ENCODE measurements at places on chromosomes 4 and X.

DNA sequence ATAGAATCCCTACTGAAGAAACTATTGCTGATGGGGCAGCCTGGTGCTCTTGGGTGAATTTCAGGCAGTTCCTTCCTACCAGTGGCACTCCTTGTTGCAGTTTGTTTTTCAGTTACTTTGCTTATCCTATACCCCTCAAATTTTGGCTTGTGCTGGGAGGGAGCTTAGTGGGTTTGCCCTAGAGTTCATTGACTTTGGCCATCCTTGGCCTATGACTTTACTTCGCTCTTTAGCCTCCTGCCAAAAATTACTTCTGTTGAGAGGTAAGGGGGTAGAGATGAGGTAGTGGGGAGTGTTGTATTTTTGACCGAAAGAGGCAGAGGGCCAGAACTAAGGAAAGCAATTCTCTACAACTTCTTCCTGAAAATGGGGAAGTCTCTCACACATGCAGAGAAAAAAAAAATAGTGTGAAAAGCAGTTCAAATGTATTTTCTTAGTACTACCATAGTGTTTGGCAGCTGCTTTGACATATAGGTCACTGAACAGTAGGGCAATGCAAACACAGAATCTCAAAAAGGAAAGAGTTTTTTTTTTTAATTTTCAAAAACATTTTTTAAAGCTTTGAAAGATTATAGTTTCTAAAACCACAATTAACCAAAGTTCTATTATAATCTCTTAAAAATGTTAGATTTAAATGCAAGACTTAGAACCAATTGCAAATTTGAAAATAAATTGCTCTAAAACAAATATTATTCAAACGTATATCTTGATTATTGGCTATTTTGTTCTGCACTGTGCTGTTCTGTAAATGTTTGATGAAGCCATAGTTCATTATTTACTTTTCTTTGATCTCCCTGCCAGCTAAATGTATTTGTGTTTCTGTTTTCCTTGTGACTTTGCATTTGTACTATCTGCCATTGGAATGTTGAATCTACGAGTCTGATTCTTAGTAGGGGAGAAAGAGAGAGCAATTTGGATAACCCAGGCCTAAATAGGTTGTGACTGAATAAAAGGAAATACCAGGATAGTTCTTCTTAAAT lies 73.6 kb downstream of the DCK start:
- no peak for DNase-seq

GRCh38 chr4:128524311-128524710 lies 236.7 kb upstream of the PGRMC2 start:
- DNase-seq: no peak

GRCh38 chr4:89142691-89143669 lies 31.6 kb downstream of the TIGD2 start:
- no peak for DNase-seq

- DNase-seq: no peak
Measured at GRCh38 chrX:124378643-124379042, 32.3 kb downstream of the SH2D1A start.

GRCh38 chr4:65482410-65482809 lies 187.9 kb downstream of the EPHA5 start:
- no peak for DNase-seq

DNA sequence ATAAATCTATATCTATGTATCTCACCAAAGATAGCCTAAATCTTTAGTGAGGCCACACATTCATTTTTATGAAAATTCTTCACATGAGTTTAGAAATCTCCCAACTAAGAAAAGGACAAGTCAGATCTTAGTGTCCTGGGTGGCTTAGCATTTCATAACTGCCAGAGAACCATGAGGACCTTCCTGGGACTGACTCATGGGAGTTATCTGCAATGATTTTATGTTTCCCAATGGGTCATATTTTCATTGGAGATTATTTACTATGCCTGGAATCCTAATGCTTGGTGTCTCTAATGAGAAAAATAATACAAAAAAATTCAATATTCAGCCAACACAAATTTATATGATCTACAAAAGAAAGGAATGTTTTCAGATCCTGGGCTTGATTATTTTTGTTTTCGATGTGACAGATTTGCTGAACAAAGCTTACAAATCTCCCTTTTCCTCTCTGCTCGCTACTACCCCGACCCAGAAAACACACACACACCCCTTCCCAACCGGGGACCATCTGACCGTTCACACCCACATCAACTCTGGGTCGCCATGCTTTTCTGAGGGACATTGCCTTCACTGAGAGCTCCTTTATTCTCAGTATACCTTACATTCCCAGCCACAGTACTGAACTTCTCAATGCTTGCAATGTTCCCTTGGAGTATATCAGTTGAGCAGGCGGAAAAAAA lies 40.1 kb downstream of the SORBS2 start:
- DNase-seq: no peak

DNA sequence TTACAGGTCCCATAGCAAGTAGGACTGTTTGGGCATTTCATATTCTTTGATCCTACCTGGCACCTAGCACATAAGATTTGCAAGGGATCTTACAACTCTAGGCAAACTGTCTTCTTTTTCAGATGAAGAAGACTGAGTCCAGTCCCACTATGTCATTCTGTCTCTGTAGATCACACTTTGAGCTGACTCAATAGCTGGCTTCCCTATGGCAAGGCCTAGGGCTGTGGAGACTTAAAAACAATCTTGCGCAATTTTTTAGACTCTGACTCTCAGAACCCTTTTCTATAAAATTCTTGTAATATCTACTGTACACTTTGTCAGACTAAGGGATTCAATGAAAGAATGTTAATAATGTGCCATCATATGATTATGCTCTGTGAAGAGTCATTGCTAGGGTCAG lies 26.7 kb downstream of the OTC start:
- DNase-seq: no peak

- DNase-seq: no peak
Measured at GRCh38 chr4:73862322-73862721, 6.9 kb upstream of the CXCL1 start.

DNA sequence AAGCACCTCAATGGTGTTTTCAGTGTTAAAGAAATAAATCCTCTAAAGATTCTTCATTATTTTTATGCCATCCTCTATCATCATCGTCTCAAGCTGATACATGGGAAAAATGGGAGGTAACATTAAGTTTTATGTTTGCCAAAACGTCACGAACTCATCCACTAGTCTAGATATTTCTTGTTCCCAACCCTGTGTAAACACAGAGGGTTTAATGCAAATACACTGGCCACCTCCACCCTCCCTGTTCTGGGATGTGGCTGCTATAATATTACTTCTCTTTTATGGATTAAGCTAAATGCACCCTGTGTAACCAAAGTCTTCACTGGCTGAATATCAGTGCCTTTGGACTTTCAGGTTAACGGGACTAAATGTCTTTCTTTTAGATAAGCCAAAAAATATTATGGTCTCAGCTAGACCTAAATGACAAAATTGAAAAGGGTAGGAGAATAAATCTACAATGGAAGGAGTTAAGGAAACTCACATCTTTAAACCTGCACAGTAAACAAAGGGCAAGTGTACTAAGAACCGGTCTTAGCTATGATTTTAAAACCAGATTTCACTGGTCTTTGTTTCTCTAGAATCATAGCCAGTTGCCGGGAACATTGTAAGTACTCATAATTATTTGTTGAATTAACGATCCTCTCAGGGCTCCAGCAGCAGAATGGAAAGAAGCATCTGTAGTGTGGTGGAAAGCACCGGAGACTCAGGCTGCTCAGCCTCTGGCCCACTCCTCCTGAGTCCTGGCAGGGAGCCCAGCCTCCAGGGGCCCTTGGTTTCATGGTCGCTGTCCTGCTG lies 103.5 kb upstream of the NOCT start:
- DNase-seq: no peak

- no peak for DNase-seq
Measured at GRCh38 chr4:149248191-149248764, 567.4 kb downstream of the IQCM start.

GRCh38 chr4:62550121-62550520 lies 1350.0 kb downstream of the ADGRL3 start:
- DNase-seq: no peak

GRCh38 chrX:24153178-24153795 lies 3.8 kb downstream of the ZFX start:
- DNase-seq: peak; percentile 14

GRCh38 chr4:122623637-122624166 lies 2.8 kb upstream of the IL21 start:
- DNase-seq: no peak

DNA sequence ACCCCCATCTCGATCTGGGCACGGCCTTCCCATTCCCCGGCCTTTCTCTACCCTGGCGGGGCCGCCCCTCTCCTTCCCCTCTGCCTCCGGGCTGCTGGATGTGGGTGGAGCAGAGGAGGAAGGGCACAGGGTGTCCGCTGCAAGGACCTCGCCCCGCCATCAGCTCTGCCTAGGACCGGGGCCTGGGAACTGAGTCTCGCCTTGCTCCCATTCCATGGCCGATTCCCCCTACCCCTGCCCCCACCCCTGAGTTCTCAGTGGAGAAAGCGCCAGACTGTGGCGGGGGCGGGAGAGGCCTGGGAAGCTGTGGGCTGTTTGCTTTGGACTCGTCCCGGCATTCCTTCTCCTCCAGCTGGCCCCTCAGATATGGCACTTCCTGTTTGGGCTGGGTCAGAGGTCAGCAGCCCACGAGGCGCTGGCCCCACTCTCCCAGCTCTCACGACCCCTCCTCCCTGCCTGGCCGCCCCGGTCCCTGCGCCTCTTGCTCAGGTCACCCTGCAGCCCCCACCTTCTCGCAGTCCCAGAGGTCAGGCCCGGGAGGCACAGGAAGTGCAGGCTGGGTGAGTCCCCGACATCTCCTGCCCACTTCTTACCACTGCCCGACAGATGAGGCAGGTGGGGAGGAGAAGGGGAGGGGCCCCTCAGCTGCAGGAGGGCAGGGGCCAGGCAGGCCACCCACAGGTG lies 6.4 kb upstream of the BGN start:
- no peak for DNase-seq

DNA sequence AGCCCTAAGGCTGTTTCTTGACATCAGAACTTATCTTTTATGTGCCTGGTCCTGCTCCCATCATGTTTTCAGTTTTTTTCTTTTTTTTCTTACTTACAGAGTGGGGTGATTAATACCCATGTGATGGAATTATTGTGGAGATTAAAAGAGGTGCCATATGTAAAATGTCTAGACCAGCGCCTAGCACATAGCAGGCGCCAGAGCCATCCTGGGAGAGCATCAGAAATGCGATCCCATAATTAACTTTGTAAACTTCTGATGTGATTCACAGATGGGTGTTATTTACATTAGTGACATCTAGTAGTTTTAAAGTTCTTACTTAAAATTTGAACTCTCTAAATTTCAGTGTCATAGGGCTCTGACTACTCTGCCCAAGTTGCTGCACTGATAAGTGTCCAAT lies 66.2 kb upstream of the PGRMC2 start:
- DNase-seq: no peak

GRCh38 chrX:128653524-128654060 lies 601.4 kb upstream of the ACTRT1 start:
- DNase-seq: no peak

- DNase-seq: no peak
Measured at GRCh38 chr4:80060804-80061203, 12.2 kb downstream of the ANTXR2 start.

All from CD4-positive, alpha-beta T cell treated with Interleukin-2 at 100 ng/mL for 4 hours (primary cell).